ENCODE measurements at places on chromosomes 11 and 22. TPM values are rescaled to one million over a fixed set of nuclear protein-coding genes. Genes with fewer than 3 reads are reported as not detected.

The NXPE4 gene
- not detected for total RNA-seq

The SMTNL1 gene
- not detected for total RNA-seq

The FOLR2 gene
- not detected for total RNA-seq

The CREBZF gene
- total RNA-seq = 36.3 TPM

The SLC22A9 gene
- not detected for total RNA-seq

The KCNE3 gene
- 2.6 TPM for total RNA-seq

The OR51E1 gene
- total RNA-seq = not detected

The GLB1L2 gene
- total RNA-seq = 0.03 TPM

The GPHA2 gene
- total RNA-seq = not detected

The SH3BP1 gene
- 10.6 TPM for total RNA-seq

The CNIH2 gene
- 0.86 TPM for total RNA-seq

The RASD2 gene
- 0.65 TPM for total RNA-seq

The OR8G5 gene
- not detected for total RNA-seq

The P2RX3 gene
- total RNA-seq = not detected

The CHST1 gene
- total RNA-seq = 3.6 TPM

The GATD1 gene
- total RNA-seq = 26.1 TPM

The CASP5 gene
- not detected for total RNA-seq

The APBB1 gene
- 41.9 TPM for total RNA-seq

The OR8K1 gene
- not detected for total RNA-seq

The TYR gene
- not detected for total RNA-seq

The ALX4 gene
- total RNA-seq = not detected

The EFCAB6 gene
- 1.6 TPM for total RNA-seq

The CLDN25 gene
- not detected for total RNA-seq

The H19 gene
- total RNA-seq = 65.2 TPM

The GGT1 gene
- total RNA-seq = 0.83 TPM

The FGF19 gene
- not detected for total RNA-seq

The FREY1 gene
- total RNA-seq = 1.5 TPM

The KCNJ4 gene
- 0.03 TPM for total RNA-seq

The CXCR5 gene
- not detected for total RNA-seq

The CCDC116 gene
- 0.20 TPM for total RNA-seq

The SYT13 gene
- under 0.01 TPM for total RNA-seq

The NFAM1 gene
- total RNA-seq = 0.07 TPM

The KCNQ1OT1 gene
- total RNA-seq = 3.9 TPM

The OR52I2 gene
- not detected for total RNA-seq

The SLN gene
- total RNA-seq = 1.1 TPM
